ENCODE measurements at places on chromosomes 7 and 10.

DNA sequence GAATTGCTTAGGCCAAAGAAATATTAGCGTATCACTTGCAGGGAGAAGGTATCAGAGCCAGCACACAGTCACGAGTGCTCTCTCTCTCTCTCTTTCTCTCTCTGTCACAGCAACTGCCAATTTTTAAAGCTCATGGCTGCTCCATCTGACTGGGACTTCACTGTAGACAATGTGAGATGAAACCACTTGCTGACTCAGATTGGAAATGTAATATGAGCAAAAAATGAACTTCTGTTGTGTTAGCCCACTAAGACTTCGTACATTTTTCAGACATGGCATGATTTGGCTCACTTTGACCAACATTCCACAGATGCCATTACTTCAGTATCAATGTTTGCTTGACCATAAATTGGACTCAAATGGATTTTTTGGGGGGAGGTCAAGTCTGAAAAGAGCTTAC is 68.1 kb downstream of the DGKB start:
- DNase-seq, result no peak

DNA sequence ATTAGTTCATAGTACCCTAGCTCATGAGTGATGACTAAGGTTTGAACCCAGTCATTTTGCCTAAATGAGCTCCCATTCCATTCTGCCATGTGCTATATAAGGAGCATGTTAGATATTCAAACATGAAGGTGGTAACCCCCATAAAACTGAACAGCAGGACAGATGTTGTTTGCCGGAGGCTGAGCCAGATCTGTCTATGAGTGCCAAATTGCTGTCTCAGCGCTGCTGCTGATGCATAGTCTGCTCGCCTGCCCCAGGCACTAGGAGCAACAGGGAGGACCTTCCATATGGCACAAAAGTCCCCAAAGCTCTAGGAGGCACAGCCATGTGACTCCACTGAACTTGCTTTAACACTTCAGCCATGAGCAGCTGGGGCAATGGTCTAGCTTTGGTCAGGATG is 466.0 kb upstream of the GHITM start:
- no peak for DNase-seq

GRCh38 chr10:102641402-102641801 is 2.9 kb upstream of the TRIM8 start:
- no peak for DNase-seq

- no peak for DNase-seq
Measured at GRCh38 chr7:15749631-15750030, 63.1 kb upstream of the MEOX2 start.

DNA sequence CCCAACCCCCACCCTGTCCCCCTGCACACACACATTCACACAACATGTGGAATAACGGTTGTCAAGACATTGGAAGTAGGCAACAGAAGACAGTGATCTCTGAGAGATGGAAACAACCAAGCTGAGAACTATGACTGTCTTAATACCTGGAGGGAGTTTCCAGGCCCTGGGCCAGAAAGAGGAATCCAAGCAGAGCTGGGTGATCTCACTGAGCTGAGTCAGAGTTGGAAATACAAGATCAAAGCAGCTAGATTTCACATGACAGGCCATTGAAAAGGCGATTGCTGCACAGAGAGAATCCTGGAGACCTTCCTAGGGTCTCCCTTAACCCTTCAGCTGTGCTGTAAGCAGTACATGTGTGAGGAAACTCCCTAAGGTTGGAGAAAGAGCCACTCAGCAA is 165.8 kb upstream of the PRSS1 start:
- no peak for DNase-seq

- no peak for DNase-seq
Measured at GRCh38 chr7:150780292-150780691, 19.9 kb downstream of the TMEM176B start.

GRCh38 chr10:115129752-115130151 is 36.6 kb downstream of the ATRNL1 start:
- peak; percentile 38 for DNase-seq

GRCh38 chr10:26046073-26046700 is 112.2 kb downstream of the MYO3A start:
- DNase-seq, result no peak

DNA sequence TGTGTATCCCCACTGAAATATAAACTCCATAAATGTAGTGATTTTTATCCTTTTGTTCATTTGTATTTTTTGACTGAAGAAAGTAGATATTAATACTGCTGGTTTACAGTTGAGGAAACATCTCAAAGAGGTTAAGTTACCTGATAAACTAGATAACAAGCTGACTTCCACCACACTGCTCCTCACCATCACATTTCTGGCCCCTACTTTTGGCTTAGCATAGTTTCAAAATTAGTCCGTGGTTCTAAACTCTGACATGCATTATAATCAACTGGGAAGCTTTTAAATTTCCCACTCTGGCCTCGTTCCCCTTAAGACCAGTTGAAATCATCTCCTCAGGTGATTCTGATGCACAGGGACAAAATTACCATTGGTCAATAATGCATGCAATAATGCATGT is 43.5 kb downstream of the ANKIB1 start:
- no peak for DNase-seq

DNA sequence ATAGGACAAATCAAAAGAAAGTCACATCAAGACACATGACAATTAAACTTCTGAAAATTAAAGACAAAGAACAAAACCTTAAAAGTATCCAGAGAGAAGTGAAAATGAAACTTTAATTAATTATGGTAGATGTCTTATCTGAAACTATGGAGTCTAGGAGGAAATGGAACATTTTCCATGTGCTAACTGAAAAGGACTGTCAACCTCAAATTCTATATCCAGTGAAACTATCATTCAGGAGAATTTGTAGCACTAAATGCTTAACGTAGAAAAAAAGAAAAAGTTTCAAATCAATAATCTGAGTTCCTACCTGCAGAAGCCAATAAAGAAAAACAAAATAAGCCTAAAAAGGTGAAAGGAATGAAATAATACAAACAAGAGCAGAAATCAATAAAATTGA is 33.1 kb upstream of the C10orf71 start:
- DNase-seq, result no peak

GRCh38 chr7:42561797-42562196 is 324.8 kb upstream of the GLI3 start:
- DNase-seq, result no peak

GRCh38 chr10:77553311-77553710 is 84.3 kb downstream of the KCNMA1 start:
- DNase-seq, result no peak

GRCh38 chr10:113047151-113047550 is 97.1 kb downstream of the TCF7L2 start:
- no peak for DNase-seq

Measured in B cell (primary cell).